ENCODE measurements at places on chromosomes 16 and 17. TPM values are rescaled to one million over a fixed set of nuclear protein-coding genes. Genes with fewer than 3 reads are reported as not detected.

The ACACA gene
- total RNA-seq, result 15.5 TPM

The HAP1 gene
- total RNA-seq, result not detected

The GUCY2D gene
- total RNA-seq, result not detected

The GAS2L2 gene
- 0.15 TPM for total RNA-seq

The MFAP4 gene
- 26.9 TPM for total RNA-seq

The EVI2B gene
- total RNA-seq, result 1.2 TPM

The ITGAX gene
- 1.1 TPM for total RNA-seq

The OR4D1 gene
- not detected for total RNA-seq

The PLXDC1 gene
- 21.3 TPM for total RNA-seq

The CCDC144A gene
- 1.4 TPM for total RNA-seq

The PLSCR3 gene
- 14.4 TPM for total RNA-seq

The EMP2 gene
- 95.2 TPM for total RNA-seq

The KRT39 gene
- total RNA-seq, result not detected

The FASN gene
- 9.0 TPM for total RNA-seq

The SLC16A11 gene
- total RNA-seq, result 0.95 TPM

The PRSS22 gene
- total RNA-seq, result not detected

The SRCIN1 gene
- 0.27 TPM for total RNA-seq

The ESRP2 gene
- 0.44 TPM for total RNA-seq

The SLC16A13 gene
- total RNA-seq, result 1.9 TPM

The KRT32 gene
- total RNA-seq, result not detected

The TMC8 gene
- 2.1 TPM for total RNA-seq

The GCGR gene
- total RNA-seq, result not detected

The HOXB4 gene
- 0.47 TPM for total RNA-seq

Measured in heart right ventricle (tissue), 16 donors.